ENCODE measurements at places on chromosomes 2 and 18. TPM values are rescaled to one million over a fixed set of nuclear protein-coding genes. Genes with fewer than 3 reads are reported as not detected.

Gene SH3RF3
- 0.34 TPM for polyA plus RNA-seq

Gene ADCYAP1
- polyA plus RNA-seq: not detected

Gene GNLY
- polyA plus RNA-seq: 13.2 TPM

Gene CIB4
- not detected for polyA plus RNA-seq

Gene ZAP70
- 0.30 TPM for polyA plus RNA-seq

Gene HAAO
- polyA plus RNA-seq: 15.0 TPM

Gene CAPN14
- polyA plus RNA-seq: not detected

Gene TRIM43
- not detected for polyA plus RNA-seq

Gene ZSWIM2
- 0.28 TPM for polyA plus RNA-seq

Gene MDH1B
- polyA plus RNA-seq: not detected

Gene HRH4
- polyA plus RNA-seq: 0.10 TPM

Gene PCBP1
- 299 TPM for polyA plus RNA-seq

Gene RALBP1
- polyA plus RNA-seq: 23.9 TPM

Gene TYMS
- polyA plus RNA-seq: not detected

Gene TSPYL6
- polyA plus RNA-seq: not detected

Gene EPHA4
- polyA plus RNA-seq: 0.31 TPM

Gene TUBA4B
- not detected for polyA plus RNA-seq

Gene DSEL
- not detected for polyA plus RNA-seq

Gene CYRIA
- 101 TPM for polyA plus RNA-seq

Gene TEX44
- not detected for polyA plus RNA-seq

Gene LRATD1
- polyA plus RNA-seq: not detected

Gene CLEC4F
- polyA plus RNA-seq: 2.3 TPM

Gene CTAGE1
- not detected for polyA plus RNA-seq

Gene ANKRD53
- polyA plus RNA-seq: not detected

Gene KLHL30
- polyA plus RNA-seq: 0.14 TPM

Gene TPO
- not detected for polyA plus RNA-seq

Gene RANBP2
- 7.3 TPM for polyA plus RNA-seq

Gene CACNB4
- 0.22 TPM for polyA plus RNA-seq

Gene NDUFV2
- polyA plus RNA-seq: 162 TPM

Gene NAT8
- not detected for polyA plus RNA-seq

Gene COX5B
- polyA plus RNA-seq: 546 TPM

Gene HOXD13
- polyA plus RNA-seq: not detected

Gene PRSS56
- polyA plus RNA-seq: not detected

Gene IL1F10
- not detected for polyA plus RNA-seq

Gene SYT4
- polyA plus RNA-seq: not detected

Gene AQP12B
- not detected for polyA plus RNA-seq

Gene MC4R
- polyA plus RNA-seq: not detected

Gene TMEM247
- not detected for polyA plus RNA-seq

Gene DSC3
- polyA plus RNA-seq: not detected

Gene MYO5B
- polyA plus RNA-seq: not detected

Gene PCARE
- not detected for polyA plus RNA-seq

Gene UBE2F
- 120 TPM for polyA plus RNA-seq

Gene HOXD3
- polyA plus RNA-seq: not detected

Gene GLS
- polyA plus RNA-seq: 6.0 TPM

Gene HJURP
- not detected for polyA plus RNA-seq

Gene MGAT4A
- polyA plus RNA-seq: 12.0 TPM

Gene TWIST2
- 0.49 TPM for polyA plus RNA-seq

Gene UGT1A6
- polyA plus RNA-seq: not detected

Gene PID1
- polyA plus RNA-seq: 62.3 TPM

Data from CD14-positive monocyte (primary cell).